ENCODE measurements at places on chromosomes 16 and 17.
A peak's percentile ranks its signal among the peaks of the same experiment; 100 is the strongest.

DNA sequence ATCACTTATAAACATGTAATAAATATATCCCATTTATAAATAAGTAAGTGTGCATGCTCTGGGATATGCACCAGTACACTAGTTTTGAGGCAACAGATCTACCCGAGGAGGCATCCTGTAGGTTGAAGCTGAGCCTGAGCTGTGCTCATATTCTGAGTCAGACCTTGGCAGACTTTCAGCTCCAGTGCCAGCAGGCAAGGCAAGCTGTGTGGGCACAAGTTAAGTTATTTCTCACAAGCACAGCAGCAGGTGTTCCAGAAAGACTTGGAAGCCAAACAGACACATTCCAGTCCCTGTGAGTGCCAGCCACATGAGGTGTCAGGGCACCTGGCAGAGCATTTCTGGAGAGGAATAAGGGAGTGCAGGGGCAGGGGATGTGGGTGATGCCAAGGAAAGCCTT, 1.3 kb upstream of the CLEC19A start:
- DNase-seq: no peak

DNA sequence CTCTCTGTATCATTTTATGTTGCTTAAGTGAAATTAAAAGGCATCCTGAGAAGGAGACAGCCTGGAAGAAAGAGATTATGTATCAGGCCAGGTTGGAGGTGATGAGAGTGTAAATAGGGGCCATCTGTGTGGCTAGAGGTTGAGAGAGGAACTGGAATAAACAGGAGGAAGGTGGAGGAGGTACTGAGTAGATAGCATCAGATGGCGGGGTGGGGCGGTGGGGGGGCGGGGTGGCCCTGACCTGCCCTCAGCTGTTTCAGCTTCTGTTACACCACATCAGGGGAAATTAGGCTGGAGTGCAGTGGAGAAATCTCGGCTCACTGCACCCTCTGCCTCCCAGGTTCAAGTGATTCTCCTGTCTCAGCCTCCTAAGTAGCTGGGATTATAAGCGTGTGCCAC, 6.9 kb upstream of the KCNG4 start:
- no peak for DNase-seq

- no peak for DNase-seq
Measured at GRCh38 chr16:55256412-55257016, 67.5 kb upstream of the IRX6 start.

DNA sequence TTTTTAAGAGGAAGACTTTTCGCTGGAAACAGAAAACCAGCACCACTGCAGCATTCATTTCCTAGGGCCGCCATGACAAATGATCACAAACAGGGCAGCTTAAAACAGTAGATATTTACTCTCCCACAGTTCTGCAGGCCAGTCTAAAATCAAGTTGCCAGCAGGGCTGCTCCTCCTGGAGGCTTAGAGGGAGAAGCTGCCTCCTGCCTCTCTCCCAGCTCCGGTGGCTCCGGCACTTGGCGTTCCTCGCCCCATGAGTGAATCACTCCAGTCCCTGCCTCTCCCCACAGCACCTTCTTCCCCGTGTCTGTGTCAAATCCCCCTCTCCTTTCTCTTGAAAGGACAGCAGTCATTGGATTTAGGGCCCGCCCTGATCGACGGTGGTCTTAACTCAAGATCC, 72.1 kb downstream of the SOCS1 start:
- no peak for DNase-seq

GRCh38 chr17:55705847-55706246, 16.8 kb downstream of the TMEM100 start:
- DNase-seq: no peak

- no peak for DNase-seq
Measured at GRCh38 chr16:49463529-49463928, 89.9 kb downstream of the C16orf78 start.

GRCh38 chr16:4505356-4506147, 29.4 kb downstream of the HMOX2 start:
- DNase-seq: no peak

- DNase-seq: peak; percentile 54
Measured at GRCh38 chr16:87076950-87077749, 240.0 kb downstream of the C16orf95 start.

GRCh38 chr16:85757341-85757822, 6.5 kb upstream of the C16orf74 start:
- DNase-seq: peak; percentile 51

DNA sequence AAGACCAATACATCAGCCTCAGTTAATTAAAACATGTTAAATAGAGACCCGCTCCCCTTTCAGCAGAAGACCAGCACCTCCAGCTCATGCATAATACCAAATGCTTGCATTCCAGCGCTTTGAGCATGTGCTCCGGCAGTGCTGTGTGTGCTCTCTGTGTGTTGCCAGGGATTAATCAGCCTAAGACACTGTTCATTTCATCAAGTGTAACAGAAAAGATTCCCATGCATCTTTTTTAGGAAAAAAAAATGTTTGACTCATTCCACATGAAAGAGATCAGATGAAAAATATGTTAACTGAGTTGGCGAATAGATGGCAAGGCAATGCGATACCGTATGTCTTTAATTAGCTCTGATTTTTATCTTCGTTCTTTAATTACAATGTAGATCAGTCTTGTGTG, 187.6 kb downstream of the RPTOR start:
- DNase-seq: peak; percentile 61

- no peak for DNase-seq
Measured at GRCh38 chr16:85546585-85547447, 66.3 kb upstream of the GSE1 start.

- peak; percentile 34 for DNase-seq
Measured at GRCh38 chr16:56841233-56841632, 23.8 kb upstream of the SLC12A3 start.

All from AG08396 (cell line).